ENCODE measurements at places on chromosomes 12 and 14. TPM values are rescaled to one million over a fixed set of nuclear protein-coding genes. Genes with fewer than 3 reads are reported as not detected.
A peak's percentile ranks its signal among the peaks of the same experiment; 100 is the strongest.

GRCh38 chr12:30694412-30695198, 1.1 kb downstream of the IPO8 start:
- peak; percentile 31 for DNase-seq
- H3K27ac ChIP-seq, result peak overlapping the region; percentile 82
- peaks cover 12% of the 10 kb centered on the region for H3K36me3 ChIP-seq
- no peaks in the 10 kb centered on the region for H3K27me3 ChIP-seq
- peaks cover 30% of the 10 kb centered on the region for H3K4me1 ChIP-seq

- peaks cover 16% of the 10 kb centered on the region for H3K4me1 ChIP-seq
- H3K27ac ChIP-seq, result no peak overlapping the region
- no peak overlapping the region for H3K4me3 ChIP-seq
- no peak for DNase-seq
- peaks cover 29% of the 10 kb centered on the region for H3K36me3 ChIP-seq
These were observed 27.0 kb upstream of the CPM start for GRCh38 chr12:68959891-68960464.

- peak; percentile 68 for DNase-seq
- H3K4me1 ChIP-seq, result peaks cover 25% of the 10 kb centered on the region
- H3K27ac ChIP-seq, result peak overlapping the region; percentile 91
- peaks cover 13% of the 10 kb centered on the region for H3K27me3 ChIP-seq
- H3K4me3 ChIP-seq, result peak overlapping the region; percentile 94
These were observed 78.7 kb downstream of the PPM1A start for GRCh38 chr14:60327447-60328331.

DNA sequence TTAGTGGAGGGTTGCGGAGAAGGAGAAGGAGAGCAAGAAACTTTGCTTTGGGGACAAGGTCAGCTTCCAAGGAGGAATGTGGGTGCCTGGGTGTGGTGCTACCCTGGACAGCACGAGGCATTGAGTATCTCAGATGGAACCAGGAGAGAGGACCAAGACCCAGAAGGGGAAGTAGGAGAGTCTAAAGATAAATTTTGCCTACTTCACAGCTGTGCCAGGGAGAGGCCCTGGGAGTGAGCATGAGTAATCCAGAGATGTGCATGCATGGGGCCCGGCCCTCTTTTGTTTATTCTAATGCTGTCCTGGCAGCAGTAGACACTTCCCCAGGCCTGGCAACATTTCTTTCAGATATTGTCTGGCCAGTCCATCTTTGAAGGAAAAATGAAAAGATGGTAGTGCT, 49.5 kb upstream of the GNPNAT1 start:
- peaks cover 2% of the 10 kb centered on the region for H3K27me3 ChIP-seq
- H3K4me1 ChIP-seq, result no peaks in the 10 kb centered on the region
- H3K36me3 ChIP-seq, result no peaks in the 10 kb centered on the region
- no peak overlapping the region for H3K4me3 ChIP-seq

DNA sequence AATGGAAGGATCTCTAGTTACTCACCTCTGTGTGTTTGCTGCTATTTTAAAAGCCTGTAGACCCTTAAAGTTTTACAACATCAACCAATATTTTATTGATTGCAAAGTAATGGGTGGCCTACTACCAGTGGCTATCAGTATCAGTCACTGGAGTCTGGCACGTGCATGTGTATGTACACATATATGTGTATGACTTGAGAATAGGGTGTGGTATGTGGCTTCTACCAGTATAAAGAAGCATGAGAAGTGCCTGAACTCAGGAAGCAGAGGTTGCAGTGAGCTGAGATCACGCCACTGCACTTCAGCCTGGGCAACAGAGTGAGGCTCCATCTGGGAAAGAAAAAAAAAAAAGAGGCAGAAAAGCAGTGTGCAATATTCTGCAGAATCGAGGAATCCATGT, 45.5 kb upstream of the GAS2L3 start:
- H3K27me3 ChIP-seq, result peaks cover 1% of the 10 kb centered on the region
- no peaks in the 10 kb centered on the region for H3K4me1 ChIP-seq
- no peak for DNase-seq
- no peaks in the 10 kb centered on the region for H3K36me3 ChIP-seq
- no peak overlapping the region for H3K27ac ChIP-seq
- no peak overlapping the region for H3K4me3 ChIP-seq

- peaks cover 2% of the 10 kb centered on the region for H3K36me3 ChIP-seq
- DNase-seq, result no peak
- H3K4me1 ChIP-seq, result no peaks in the 10 kb centered on the region
These were observed 310.7 kb upstream of the DCN start for GRCh38 chr12:91493308-91493707.

GRCh38 chr12:2348482-2348852, 295.7 kb downstream of the CACNA1C start:
- DNase-seq, result no peak
- H3K4me1 ChIP-seq, result peaks cover 1% of the 10 kb centered on the region
- no peaks in the 10 kb centered on the region for H3K36me3 ChIP-seq

DNA sequence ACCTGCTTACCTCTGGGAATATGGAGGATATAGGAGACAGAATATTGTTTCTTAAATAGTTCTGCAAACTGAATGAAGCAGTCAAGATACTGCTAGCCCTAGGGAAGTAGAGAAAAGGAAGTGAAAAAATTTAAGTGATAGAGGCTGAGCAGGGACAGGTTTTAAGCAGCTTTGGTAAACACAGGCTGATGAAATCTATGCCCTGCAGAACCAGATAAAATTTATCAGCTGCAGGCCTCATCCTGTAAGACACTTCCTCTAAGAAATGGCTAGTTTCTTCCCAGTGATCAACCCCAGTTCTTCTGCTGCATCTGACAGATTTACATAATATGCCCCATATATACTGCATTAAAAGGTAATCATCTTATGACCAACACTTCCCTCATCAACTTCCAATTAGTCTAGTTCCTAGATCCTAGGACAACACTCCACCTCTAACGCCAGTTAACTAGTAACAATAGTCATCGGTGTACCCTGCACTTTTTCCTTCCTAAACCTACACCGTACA, 1.3 kb upstream of the ESYT1 start:
- no peaks in the 10 kb centered on the region for H3K27me3 ChIP-seq
- peak overlapping the region; percentile 100 for H3K4me3 ChIP-seq
- H3K4me1 ChIP-seq, result peaks cover 47% of the 10 kb centered on the region
- H3K27ac ChIP-seq, result peak overlapping the region; percentile 97

DNA sequence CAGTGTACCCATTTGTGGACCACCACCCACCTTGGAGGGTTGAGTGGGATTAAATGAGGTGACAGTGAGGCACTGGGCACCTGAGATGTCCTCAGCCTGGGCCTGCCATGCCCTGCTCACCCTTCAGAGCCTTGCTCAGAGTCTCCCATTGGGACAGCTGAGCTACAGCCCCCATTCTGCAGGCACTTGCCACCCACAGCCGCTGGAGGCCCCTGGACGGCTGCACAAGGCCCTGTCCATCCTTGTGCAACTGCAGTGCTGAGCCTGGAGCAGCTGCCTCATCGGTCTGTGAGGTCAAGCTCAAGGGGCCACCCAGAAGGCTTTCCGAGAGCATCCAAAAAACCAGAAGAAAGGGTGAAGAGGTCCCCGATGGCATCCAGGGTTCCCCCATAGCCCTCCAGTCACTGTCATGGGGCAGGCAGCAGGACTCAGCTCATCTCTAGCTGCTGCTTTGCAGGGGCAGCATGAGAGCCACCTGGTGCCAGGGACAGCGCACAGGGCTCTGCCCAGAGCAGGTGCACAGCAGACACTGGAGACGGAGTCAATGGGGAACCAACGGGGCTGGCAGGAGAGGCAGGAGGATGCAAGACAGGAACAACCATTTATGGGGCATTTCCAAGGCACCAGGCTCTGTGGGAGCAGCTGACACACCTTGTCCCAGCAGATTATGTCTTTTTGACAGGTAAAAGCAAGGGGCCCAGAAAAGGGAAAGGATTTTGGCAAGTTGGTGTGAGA, 84.6 kb downstream of the ARL6IP4 start:
- peak overlapping the region; percentile 77 for H3K27ac ChIP-seq
- peaks cover 36% of the 10 kb centered on the region for H3K4me1 ChIP-seq
- H3K36me3 ChIP-seq, result no peaks in the 10 kb centered on the region
- H3K27me3 ChIP-seq, result no peaks in the 10 kb centered on the region

DNA sequence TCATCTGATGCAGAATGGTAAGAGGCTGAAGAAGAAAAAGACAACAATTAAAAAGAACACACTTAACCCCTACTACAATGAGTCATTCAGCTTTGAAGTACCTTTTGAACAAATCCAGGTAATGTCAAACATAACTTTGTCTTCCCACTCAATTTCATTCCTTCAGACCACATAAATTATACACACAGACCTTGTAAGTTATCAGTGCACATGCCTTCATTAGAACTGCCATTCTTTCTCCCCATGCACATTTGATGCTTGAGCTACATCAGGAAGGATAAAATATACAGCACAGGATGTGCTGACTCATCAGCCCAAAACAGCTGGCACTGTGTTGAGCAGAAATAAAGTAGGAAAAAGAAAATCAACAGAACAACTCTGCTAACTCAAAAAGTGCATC, 246.7 kb downstream of the PAWR start:
- DNase-seq, result no peak
- no peak overlapping the region for H3K4me3 ChIP-seq
- H3K27me3 ChIP-seq, result no peaks in the 10 kb centered on the region
- H3K27ac ChIP-seq, result no peak overlapping the region
- H3K36me3 ChIP-seq, result no peaks in the 10 kb centered on the region

Gene GARIN6
- not detected for total RNA-seq

Gene OASL
- 48.6 TPM for total RNA-seq

Gene ARHGEF40
- total RNA-seq, result 0.28 TPM

Gene TAS2R10
- 0.58 TPM for total RNA-seq

Gene KRT79
- not detected for total RNA-seq

Data from activated naive CD8-positive, alpha-beta T cell treated with anti-CD3 and anti-CD28 coated beads, Interleukin-2, amount 10 ng/mL, durations not matched to agents 7 days and 5 days (primary cell).